Stimulated activated CD8-positive, alpha-beta memory T cell treated with anti-CD3 and anti-CD28 coated beads, Interleukin-4, amount 100 ng/mL, for 24 hours (primary cell): ENCODE measurements at places on chromosomes 2 and 18.

- DNase-seq = no peak
These were observed 255.4 kb upstream of the CHAC2 start for GRCh38 chr2:53512071-53512826.

GRCh38 chr18:25456334-25457010, 104.5 kb upstream of the ZNF521 start:
- DNase-seq = no peak

- no peak for DNase-seq
These were observed 17.6 kb downstream of the CDC42EP3 start for GRCh38 chr2:37653805-37654378.

GRCh38 chr2:65727816-65728215, 295.4 kb upstream of the SPRED2 start:
- DNase-seq = no peak

DNA sequence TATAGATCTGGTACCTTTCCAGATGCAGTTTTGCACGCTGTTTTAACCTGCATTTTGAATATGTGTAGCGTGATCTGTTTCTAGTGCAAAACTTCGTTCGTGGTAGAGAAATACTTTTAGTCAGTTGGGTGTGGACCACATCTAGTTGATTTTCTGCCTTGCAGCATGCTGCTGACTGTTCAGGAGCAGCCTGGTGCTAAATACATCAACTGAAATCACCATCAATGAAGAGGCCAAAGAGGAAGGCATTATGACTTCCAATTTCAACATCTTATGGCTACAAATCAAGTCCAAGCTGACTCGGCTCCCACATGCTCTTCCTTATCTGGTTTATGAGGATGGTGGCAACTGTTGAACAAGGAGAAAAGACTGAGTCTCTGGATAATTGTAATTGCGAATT, 298.5 kb downstream of the ZNF521 start:
- no peak for DNase-seq

GRCh38 chr18:31204166-31204565, 41.5 kb upstream of the DSC1 start:
- no peak for DNase-seq

DNA sequence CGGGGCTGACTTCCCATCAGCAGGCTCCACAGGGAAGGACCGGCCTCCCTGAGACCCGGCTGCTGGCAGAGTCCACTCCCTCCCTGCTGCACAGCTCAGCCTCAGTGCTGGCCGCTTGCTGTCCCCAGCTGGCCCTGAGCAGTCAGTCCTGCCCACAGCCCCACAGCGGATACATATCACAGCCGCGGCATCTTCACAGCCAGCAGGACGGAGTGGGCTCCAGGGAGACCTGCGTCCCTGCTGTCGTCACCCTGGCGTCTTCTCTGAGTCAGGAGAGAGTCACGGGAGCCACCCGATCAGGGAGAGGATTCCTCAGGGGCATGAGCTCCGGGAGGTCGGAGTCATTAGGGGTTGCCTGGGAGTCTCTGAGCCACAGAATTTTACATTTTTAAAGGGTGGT, 13.1 kb upstream of the SNTG2 start:
- DNase-seq = no peak

GRCh38 chr2:196123679-196124373, 47.6 kb downstream of the STK17B start:
- no peak for DNase-seq

DNA sequence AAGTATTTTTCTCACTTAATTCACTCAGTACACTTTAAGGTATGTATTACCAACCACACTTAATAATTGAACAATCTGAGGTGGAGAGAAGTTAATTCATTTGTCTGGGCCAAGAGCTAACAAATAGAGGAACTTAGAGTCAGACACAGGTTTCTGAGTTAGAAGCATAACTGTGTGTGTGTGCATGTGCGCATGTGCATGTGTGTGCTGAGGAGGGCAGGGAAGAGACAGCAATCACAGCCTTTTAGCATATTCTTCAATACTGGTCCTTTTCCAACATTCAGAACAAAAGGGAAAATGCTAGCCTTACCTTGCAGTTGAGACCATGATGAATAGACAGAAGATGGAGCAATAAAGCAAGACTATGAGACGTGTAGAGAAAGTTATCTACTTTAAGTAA, 136.2 kb upstream of the ATP5MC3 start:
- DNase-seq = no peak

- no peak for DNase-seq
These were observed 36.0 kb downstream of the GALNT3 start for GRCh38 chr2:165757906-165758675.

DNA sequence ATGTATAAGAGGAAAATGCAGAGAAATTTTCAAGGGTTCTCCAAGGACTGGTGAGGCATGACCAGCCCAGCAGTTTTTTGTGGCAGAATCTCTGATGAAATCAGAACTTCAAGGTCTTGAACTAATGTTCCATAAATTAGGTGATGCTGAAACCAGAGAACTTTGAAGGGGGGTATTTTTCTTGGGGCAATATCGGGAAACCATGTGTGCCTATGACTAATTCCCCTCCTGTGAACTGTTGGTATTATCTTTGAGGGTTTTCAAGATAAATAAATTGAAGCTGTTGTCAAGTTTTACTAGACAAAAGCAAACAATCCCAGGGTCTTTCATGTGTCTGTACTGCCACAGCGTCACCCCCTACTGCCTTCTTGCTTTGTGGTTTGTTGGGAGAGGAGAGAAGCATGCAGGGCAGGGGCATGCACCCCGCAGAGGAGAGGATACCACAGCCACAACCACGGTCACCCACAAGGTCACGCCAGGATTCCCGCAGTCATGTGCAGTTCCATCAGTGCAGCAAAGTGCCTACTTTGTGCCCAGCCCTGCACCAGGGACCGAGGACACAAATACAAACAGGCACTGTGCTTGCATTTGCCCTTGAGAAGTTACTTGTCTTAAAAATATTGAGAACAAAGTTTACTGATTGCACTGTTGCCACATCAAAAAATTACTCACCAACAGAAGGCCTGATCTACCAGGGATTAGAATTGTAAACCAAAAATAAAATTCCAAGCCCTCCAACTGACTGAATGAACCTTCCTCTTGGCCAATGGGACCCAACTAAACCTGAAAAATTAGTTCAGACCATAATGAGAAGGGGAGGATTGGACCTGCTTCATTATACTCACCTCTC, 413.3 kb upstream of the TRIB2 start:
- DNase-seq = no peak

- DNase-seq = no peak
These were observed 31.3 kb upstream of the EVA1A start for GRCh38 chr2:75592030-75592429.

DNA sequence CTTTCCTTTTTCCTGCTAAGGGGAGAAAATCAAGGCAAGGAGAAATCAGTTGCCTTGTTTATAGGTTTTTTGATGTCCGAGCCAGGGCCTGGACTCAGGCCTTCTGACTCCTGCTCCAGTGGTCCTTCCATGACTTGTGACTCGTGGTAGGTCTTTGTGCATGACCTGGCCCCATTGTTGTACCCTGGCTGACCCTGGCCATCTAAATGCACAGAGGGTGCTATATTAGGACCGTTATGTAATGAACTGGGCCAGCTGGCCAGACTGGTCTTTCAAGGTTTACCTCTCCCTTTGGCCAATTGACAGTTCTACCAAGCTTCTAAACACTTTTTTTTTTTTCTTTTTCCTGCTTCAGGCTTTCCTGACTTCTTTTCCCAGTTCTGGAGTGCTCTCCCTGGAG, 81.1 kb downstream of the SETBP1 start:
- no peak for DNase-seq

DNA sequence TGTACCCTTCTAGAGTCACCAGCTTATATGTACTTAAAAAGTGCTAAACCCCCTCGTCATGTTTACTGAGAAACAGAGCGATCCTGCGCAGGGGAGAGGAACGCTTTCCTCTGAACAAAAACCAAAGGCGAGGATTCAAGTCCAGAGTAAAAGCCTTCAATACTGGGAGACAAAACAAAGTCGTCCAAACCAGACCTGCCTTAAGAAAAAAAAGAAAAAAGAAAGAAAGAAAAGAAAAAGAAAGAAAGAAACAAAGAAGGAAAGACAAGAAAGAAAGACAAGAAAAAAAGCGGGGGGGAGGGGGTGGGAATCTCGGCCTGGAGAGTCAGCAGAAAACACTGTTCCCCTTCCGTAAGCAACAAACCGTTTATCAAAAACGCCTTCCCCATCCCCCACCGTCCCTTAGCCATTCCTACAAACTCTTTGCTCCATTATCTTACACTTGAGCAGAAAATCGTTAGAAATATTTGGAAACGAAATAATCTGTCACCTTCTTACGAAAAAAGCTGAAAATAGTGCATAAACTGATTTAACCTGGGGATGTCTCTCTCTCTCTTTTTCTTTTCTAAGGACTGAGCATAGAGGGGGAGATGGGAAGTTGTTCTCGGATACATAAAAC, 3.3 kb downstream of the PTGR3 start:
- DNase-seq = no peak

- DNase-seq = no peak
These were observed 108.9 kb downstream of the INSIG2 start for GRCh38 chr2:118197011-118197675.

GRCh38 chr2:75580606-75581005, 19.9 kb upstream of the EVA1A start:
- no peak for DNase-seq

GRCh38 chr2:108835040-108835439, 48.5 kb downstream of the CCDC138 start:
- DNase-seq = no peak

DNA sequence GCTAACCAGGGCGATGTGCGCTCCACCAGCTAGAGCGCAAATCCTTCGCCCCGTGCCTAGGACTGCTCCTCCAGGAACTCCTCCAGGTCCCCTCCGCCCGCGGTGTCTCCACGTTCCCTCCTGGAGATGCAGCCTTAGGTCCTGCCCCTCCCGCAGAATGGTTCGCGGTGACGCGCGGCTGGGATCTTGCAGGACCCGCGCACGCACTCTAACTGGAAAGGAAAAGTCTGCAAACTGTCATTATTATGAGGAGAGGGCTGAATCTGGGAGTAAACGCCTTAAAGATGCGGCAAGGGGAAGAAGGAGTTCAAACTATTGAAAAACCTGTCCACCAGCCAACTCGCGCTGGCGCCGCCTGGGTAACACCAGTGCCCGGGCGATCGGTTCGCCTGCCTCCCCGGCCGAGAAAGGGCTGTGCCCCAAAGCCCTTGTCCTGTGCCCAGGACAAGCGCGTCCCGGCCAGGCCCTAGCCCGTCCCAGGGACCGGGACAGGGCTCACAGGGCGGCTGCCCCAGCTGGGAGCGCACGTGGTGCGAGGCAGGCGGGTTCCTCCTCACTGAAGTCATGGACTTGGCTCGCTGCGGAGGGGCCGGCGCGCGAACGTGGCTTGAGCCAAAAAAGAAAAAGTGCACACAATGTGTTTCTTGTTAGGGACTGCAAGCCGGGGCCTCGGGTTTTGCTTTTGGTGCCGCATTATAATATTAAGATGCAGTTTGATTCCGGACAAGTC, 5.5 kb upstream of the ID2 start:
- no peak for DNase-seq

DNA sequence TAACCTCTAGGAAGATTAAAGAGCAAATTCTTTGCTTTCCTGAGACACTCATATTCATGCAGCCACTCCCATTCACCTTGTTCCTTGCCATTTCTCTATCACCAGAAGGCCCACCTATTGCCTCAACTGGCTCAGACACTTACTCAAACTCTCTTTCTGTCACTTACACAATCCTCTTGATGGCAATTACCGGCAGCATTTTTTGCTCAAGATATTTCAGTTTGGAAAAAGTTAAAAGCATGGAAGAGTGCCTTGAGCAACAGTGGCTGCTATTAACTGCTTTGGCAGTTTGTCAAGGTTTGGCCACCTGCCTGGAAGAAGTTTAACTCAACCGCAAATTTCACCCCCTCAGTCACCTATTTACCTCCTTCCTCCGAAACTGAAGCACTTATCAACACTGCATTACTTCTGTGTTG, 1104.0 kb upstream of the PIK3C3 start:
- DNase-seq = no peak

DNA sequence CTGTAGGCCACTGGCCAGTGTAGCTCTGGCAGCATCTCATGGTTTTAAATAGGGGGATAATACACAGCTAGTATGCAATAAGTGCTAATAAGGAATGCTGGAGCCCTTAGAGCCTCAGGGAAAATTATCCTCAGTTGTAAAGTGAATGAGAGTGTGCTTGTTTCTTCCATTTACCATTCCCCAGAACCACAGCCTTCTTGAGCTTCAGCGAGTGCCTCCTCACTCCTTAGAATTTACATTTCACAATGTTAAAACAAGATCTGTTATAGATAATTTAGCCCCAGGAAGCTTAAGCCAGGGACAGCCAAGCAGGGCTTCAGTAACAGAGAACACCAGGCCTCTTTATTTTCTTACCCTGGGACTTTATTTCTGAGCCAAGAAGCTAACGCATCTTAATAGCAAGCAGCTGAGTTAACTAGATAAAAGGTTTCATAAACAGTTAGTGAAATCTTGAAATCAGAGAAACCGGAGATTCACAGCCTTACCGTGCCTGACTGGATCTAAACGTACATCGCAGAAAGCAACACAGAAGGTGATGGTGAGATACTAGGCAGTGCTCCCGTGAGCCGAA, 535.2 kb downstream of the TDRD15 start:
- DNase-seq = no peak

- DNase-seq = no peak
These were observed 148.4 kb downstream of the SLC39A10 start for GRCh38 chr2:195805283-195805976.

- DNase-seq = no peak
These were observed 104.3 kb downstream of the PLB1 start for GRCh38 chr2:28600181-28600580.

DNA sequence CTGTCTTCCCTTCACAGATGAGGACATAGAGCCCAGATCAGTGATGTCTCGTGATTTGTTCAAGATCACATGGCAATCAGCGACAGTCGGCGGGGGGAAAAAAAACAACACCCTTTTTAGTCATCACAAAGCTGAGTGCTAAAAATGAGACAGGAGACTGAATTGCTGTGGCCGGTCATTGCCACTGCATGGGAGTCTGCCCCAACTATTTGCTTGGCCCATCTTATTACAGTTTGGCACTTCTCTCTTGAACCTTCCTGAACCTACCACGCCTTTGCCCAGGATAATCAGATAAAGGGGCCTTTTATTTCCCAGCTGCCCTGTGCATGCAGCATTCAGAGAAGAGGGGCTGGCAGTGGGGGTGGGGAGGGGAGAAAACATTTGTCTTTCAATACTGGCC, 42.7 kb downstream of the SETBP1 start:
- no peak for DNase-seq

DNA sequence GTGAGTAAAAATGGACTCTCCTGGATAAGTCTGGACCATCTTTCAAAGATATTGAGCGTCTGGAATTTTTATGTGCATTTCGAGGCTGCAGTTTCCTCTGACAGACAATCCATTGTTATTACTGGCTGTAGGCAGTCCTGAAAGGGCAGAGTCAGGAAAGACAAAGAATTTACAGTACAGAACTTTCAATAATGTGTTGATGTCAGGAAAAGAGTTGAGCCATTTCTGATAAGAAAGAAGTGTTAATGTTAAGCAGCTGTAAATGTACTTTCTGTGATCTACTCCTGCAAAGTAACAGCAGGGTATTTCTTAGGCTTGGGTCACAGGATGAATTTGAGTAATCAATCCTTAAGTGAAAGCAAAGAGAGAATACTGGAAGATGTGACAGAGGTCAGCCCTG, 29.8 kb downstream of the TSPYL6 start:
- no peak for DNase-seq

GRCh38 chr2:136929531-136929930, 164.2 kb downstream of the THSD7B start:
- no peak for DNase-seq

- DNase-seq = no peak
These were observed 117.7 kb downstream of the ZAP70 start for GRCh38 chr2:97831121-97831520.
